ENCODE measurements at places on chromosomes 3 and 15.

DNA sequence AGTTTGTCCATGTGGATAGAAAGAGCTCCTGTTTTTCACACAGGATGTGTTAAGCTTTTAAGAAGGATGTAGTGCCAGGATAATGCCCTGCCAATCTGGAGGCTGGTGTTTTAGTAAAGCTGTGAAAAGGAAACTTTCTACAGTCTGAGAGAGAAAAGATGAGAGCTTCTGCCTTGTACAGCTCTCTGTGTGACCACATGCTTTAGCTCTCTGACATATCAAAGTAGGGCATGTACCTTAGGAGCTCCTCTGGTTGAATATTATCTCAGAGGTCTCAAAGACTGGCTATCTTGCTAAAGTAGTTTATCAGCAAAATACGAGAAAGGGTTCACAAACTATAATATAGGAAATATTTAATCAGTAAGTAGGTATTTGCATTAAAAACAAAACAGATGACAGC is 30.4 kb downstream of the CDIN1 start:
- no peak for DNase-seq

GRCh38 chr15:95990833-95991232 is 339.7 kb upstream of the NR2F2 start:
- no peak for DNase-seq

- DNase-seq: no peak
Observed at GRCh38 chr15:42419369-42419768, 60.1 kb downstream of the CAPN3 start.

GRCh38 chr3:157464321-157464720 is 27.7 kb downstream of the PTX3 start:
- no peak for DNase-seq

GRCh38 chr15:86445579-86446252 is 366.0 kb downstream of the AGBL1 start:
- DNase-seq: no peak

GRCh38 chr3:175093748-175094147 is 234.6 kb downstream of the NAALADL2 start:
- DNase-seq: no peak

DNA sequence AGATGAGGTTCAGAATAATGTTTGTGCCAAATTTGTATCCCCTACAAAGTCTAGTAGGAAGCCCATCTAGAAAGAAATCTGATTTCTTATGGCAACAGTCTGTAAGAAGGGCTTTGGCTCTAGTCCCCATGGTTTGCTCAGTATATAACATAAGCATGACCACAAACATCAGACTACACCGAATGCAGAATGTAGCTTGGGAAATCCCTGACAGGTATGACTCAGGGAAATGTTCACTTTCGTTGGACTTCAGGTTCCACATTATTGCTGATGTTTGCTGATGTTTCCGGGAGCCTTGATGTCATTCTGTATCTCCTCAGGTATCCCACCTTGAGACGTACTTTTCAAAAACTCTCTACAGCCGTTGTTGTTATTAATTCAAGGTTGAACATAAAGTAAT is 304.4 kb upstream of the TGFBR2 start:
- DNase-seq: no peak

- DNase-seq: no peak
Observed at GRCh38 chr3:117567906-117568305, 858.3 kb downstream of the TUSC7 start.

DNA sequence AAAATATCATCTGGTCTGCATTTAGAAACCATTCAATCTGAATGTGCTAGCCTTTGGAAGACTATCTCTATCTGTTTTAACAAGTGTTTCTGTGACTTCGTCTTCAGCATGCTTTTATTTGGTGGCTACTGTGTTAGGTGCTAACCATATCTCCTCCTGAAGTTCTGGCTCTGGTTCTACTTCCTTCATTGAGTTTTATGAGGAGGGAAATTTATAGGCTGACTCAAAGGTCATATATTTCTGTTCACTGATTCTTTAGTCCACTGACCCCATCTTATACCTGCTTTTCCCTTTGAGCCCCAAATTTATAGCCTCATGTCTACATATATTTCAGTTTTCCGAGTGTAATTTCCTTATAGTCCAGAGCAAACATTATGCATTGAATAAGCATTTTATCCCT is 295.0 kb upstream of the RASGRP1 start:
- no peak for DNase-seq

DNA sequence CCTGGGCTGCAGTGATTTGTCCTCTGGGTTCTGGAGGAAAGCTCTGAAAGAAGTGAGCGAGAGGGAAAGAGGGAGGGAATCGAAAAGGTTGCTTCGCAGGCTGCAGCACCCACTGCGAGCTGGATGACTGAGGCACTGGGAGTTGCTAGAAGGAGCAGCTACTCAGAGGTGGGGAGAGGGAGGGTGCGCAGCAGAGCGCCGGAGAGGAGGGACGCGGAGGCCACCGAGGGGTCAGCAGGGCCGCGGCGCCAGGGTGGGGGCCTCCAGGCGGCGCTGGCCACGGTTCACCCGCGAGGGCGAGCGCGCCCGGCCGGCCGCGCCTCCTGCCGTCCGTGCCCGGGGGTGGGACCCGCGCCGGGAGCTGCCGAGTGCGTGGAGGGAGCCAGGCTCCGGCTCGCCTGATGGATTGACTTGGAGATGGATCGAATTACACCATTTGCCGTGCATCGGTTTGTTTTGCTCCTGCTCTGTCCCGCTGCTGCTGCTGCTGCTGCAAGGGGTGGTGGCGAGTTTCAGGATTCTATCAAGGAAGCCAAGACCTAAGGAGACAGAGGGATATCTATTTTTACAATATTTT is at the start of gene SEMA6D:
SEMA6D (plus strand) TSS at position 470 of the 577 bp plus-strand sequence. CDS start 42,294 bp downstream, outside the sequence.
- DNase-seq: no peak

GRCh38 chr3:57017459-57017845 is 43.0 kb upstream of the SPATA12 start:
- no peak for DNase-seq

GRCh38 chr15:52068004-52068615 is 44.5 kb downstream of the BCL2L10 start:
- DNase-seq: no peak

GRCh38 chr3:107928084-107928445 is 162.8 kb downstream of the CD47 start:
- DNase-seq: no peak

DNA sequence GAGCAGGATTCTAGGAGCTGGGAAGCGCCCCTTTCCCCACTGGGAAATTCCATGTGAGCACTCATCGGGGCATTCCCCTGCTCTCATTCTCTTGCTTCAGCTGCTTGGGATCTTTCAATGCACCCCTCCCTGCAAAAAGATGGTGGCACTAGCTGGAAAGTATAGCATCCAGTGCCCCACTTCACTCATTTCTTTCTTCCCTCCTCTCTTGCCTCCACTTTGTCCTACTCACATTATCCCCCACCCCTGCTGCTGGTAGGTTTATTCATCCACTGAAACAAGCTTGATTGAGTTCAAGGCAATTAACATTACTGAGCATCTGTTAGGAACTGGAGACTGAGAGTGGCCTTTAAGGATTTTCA is 84.8 kb upstream of the LIMD1 start:
- no peak for DNase-seq

GRCh38 chr3:49158103-49158709 is 7.9 kb downstream of the CCDC71 start:
- peak; percentile 45 for DNase-seq

DNA sequence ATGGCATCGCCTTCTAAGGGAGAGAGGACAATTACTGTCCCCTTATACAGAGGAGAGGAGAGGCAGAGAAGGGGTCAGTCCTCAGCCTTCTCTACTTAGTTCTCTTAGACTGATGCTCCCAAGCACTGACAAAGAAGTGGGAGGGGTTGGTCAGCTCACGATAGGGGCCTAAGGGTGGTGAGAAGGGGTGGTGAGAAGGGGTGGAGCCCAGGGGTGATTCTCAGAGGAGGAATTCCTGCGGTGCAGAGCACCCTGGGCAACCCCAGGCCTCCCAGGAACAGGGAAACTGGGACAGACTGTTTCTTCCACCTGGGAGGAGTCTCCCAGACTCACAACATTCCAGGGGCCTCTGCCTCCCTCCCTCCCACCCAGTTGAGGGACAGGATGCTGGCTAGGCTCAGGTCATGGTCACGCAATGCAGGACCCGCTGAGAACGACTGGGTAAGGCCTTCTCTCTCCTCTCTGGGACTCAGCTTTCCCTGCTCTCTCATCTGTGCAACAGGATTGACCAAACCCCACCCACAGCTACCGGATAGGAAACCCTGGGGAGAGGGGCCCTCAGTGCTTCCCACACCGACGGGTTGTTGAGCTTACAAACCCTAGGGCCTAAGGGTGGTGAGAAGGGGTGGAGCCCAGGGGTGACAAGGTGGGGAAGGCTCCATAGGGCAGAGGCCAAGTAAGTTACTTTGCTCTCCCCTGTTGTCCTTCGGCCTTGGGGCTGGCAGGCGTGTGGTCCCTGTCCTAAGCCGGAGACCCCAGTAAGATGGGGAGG is 1.5 kb downstream of the TPRA1 start:
- DNase-seq: peak; percentile 28

GRCh38 chr3:98612587-98612986 is 19.2 kb upstream of the CPOX start:
- DNase-seq: no peak

DNA sequence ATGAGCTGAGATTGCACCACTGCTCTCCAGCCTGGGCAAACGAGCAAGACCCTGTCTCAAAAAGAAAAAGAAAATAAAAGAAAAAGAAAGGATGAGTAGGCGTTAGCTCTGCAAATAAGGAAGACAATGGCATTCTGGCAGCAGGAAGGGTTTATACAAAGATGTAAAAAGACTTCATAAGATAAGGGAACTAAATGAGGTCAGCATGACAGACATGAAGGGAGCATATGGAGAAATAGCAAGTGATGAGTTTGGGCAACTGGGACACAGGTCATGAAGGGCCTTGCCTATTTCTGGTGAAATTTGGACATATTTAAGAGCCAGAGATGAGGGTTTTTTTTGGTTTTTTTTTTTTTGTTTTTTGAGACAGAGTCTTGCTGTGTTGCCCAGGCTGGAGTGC is 24.5 kb downstream of the TMEM266 start:
- no peak for DNase-seq

GRCh38 chr3:121659586-121659985 is 1.1 kb downstream of the HCLS1 start:
- DNase-seq: no peak

DNA sequence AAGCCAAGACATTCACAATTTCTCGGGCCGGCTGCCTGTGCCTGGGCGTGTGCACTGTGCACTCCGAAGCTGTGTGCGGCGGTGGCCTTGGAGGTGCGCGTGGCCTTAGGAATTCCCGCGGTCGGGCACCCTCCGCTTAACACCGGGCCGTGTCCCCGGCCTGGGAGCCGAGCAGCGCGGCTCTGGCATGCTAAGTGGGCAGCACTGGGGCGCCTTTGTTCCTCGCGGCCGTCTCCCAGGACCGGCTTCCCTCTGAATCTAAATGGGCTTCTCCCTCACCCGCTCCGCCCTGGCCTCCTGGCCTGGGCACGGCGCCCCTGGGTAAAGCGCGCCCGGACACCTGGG is 498 bp upstream of the ARNT2 start:
- no peak for DNase-seq

GRCh38 chr3:156772588-156773206 is 53.5 kb upstream of the LEKR1 start:
- DNase-seq: no peak

DNA sequence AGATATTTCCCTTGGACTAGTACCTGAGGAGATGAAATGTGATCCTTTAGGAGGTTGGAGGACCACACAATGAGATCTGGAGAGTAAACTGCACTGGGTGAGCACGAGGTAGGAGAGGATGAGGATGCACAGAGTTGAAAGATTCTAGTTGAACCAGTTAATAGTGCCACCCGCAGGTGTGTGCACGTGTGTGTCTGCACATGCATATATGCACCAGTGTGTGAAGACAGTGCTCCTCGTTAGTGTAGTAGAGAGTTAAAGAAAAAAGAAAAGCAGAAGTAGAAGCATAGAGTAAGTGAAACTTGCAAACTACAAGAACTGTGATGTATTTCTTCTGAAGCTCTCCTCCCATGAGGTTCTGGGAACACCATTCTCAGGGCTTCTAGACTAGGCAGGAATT is 8.4 kb downstream of the MED12L start:
- DNase-seq: no peak

GRCh38 chr15:62912808-62913207 is 129.7 kb upstream of the TPM1 start:
- DNase-seq: no peak

- no peak for DNase-seq
Observed at GRCh38 chr3:9402410-9403228, 5.2 kb downstream of the SETD5 start.

GRCh38 chr3:58099865-58100264 is 91.6 kb downstream of the FLNB start:
- DNase-seq: no peak

DNA sequence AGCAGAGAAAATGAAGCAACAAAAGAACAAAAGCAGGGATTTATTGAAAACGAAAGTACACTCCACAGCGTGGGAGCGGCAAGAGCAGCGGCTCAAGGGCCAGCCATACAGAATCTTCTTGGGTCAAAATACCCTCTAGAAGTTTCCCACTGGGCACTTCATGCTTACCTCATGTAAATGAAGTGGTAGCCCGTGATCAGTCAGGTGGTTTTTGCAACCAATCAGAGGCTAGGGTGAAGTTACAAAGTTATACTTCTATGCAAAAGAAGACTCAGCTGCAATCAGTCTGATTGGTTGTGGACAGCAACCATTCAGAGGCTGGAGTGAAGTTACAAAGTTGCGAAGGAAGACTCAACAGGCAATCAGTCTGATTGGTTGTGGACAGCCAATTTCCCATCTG is 37.8 kb upstream of the TRH start:
- no peak for DNase-seq

DNA sequence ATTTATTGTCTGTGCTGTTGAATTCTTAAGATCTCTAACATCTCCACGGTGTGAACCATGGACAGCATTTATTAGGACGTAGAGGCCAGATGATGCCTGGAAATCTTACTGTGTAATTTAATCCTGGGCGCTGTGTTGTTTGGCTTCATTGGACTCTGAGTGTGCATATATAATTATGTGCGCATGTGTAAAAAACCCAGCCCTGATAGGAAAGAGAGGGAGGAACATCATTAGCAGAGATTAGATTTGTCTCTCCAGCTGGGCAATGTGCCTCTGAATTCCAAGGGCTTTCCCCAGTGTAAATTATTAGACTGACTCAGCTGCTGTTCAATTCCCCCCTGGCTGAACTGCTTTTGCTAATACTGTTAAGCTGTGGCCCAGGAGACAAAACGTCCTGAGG is 39.6 kb downstream of the MAP3K13 start:
- no peak for DNase-seq

DNA sequence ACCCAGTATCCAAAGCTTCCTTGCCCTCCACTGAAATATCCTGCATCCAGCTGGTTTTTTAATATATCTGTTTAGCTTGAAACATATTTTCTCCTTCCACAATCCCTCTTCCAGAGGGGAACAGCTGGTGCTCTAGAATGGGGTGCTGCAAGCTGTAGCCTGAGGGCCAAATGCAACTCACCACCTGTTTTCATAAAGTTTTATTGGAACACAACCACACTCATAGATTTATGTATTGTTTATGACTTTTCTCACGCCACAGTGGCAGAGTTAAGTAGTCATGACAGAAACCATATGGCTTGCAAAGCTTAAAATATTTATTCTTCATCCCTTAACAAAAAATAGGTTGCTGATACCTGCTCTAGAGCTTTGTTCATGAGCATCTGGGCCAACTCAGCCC is 298.7 kb downstream of the CLSTN2 start:
- no peak for DNase-seq

- no peak for DNase-seq
Observed at GRCh38 chr3:5136211-5136918, 14.3 kb downstream of the ARL8B start.

- DNase-seq: no peak
Observed at GRCh38 chr15:64000183-64000951, 45.9 kb downstream of the DAPK2 start.

GRCh38 chr3:20324664-20325478 is 138.9 kb upstream of the SGO1 start:
- no peak for DNase-seq
